ENCODE measurements at places on chromosomes 2 and 18. TPM values are rescaled to one million over a fixed set of nuclear protein-coding genes. Genes with fewer than 3 reads are reported as not detected.

The TMEM169 gene
- total RNA-seq: not detected

DNA sequence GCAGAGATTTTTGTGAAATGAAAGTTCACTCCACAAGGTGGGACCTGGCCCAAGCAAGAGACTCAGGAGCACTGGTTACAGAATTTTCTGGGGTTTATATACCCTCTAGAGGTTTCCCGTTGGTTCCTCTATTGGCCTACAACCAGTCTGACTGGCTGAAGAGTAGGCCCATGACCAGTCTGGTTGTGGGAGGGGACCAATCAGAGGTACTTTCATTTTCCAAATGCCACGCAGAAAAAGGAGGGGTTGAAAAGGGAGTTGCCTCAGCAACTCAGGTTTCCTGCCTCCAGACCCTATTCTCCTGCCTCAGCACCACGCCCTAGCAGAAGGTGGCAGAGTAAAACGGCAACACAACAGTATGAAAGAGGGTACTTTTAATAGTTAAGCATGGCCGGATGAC lies 98.4 kb downstream of the COLEC12 start:
- DNase-seq: no peak

GRCh38 chr2:239398521-239398921 lies 2.3 kb downstream of the HDAC4 start:
- DNase-seq: no peak

- DNase-seq: no peak
These were observed 103.2 kb downstream of the MREG start for GRCh38 chr2:215910180-215910579.

- DNase-seq: no peak
These were observed 285.4 kb downstream of the ZNF516 start for GRCh38 chr18:76209597-76209996.

DNA sequence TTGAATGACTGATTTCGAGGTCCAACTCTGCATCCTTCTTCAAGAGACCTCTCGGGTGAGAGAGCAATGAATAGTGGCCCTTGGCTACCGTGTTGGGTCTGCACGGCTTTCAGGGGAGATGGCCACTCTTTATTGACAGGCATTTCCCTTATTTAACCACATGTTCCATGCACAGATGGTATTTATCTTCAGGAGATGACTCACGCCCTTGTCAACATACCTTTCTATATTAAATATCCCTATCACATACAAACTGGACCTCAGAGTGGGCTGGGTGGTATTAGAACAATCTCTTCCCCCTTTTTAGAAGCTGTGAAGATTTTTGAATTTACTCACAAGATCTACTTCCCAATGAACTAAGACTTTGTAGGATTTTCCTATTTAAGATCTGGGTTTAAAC lies 109.6 kb upstream of the CDC42EP3 start:
- DNase-seq: no peak
